ENCODE measurements at places on chromosomes 2 and 18.

DNA sequence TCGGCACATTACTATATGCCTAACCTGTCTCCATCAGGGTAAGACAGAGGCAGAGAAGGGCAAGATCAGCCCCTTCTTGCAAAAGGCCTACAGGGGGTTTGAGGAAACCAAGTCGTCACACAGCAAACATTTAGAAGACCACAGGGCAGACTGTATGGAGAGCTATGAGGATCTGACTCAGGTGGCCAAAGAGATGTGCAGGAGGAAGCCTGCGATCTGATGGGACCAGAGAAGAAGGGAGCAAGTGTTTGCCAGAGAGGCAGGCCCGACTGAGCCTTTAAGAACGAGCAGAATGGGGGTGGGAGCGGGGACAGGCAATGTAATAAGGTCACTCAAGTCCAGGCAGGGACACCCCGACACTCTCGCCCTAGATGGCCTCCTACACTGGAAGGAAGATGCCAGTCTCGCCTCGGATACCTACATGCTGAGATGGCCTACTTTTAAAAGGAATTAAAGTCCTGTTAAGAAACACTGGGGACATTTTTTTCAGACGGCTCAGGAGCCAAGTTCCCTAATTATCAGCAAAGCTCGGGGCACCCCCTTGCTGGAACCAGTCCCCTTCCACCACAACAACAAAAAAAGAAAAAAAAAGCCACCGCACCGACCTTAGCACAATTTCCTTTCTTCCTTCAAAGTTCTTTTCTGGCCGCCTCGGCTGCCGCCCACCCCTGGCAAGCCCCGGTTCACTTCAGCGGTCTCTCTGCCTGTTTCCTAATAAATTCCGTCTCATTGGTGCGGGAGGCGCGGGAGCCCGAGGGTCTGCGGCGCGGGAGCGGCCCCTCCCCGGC is 1.5 kb downstream of the SFXN5 start:
- no peak for DNase-seq

- no peak for DNase-seq
Observed at GRCh38 chr2:230916218-230916617, 8.8 kb downstream of the GPR55 start.

DNA sequence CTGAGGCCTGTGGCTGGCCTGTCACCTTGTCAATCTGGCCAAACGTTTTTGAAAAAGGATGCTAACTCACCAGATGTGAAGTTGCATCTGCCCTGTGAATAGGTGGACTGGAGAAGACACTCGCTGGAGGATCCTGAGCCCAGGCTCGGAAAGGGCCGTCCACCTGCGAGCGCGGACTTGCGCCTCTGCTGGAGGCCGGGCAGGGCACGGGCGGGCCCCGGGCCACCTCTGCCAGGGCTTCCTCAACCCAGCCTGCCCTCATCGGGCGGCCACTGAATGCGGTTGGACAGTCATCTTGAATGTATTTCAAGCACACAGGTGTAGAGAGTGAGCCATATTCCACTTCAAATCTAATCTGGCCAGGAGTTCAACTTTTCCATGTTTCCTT is 83.9 kb downstream of the FAM210A start:
- DNase-seq, result no peak

DNA sequence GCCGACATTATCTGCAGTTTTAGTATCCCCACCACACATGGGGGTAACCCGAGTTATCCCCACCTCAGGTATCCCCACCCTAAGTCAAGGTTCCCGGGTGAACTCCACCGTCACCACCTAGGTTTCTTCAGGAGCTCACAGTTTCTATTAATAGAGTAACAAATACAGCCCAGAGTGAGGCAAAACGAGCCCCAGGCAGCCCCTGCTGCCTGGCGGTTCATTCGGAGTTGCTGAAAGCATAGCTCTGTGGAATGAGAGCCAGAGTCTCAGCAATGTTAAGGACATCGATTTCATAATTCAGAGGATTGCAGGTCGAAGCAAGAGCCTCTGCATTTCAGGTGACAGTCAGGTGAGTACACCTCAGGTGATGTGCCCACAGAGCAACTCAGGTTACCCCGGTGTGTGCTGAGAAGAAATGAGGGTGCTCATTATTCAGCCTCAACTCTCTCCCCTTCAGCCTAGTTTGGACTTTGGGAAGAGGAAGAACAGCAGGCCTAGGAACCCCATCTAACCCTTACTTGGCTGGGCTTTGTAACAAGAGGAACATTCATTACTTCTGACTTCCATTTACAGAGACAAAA is 10.7 kb downstream of the SATB2 start:
- no peak for DNase-seq

- no peak for DNase-seq
Observed at GRCh38 chr2:138504546-138505235, 3.1 kb downstream of the SPOPL start.
